ENCODE measurements at places on chromosomes 2 and 18. TPM values are rescaled to one million over a fixed set of nuclear protein-coding genes. Genes with fewer than 3 reads are reported as not detected.

DNA sequence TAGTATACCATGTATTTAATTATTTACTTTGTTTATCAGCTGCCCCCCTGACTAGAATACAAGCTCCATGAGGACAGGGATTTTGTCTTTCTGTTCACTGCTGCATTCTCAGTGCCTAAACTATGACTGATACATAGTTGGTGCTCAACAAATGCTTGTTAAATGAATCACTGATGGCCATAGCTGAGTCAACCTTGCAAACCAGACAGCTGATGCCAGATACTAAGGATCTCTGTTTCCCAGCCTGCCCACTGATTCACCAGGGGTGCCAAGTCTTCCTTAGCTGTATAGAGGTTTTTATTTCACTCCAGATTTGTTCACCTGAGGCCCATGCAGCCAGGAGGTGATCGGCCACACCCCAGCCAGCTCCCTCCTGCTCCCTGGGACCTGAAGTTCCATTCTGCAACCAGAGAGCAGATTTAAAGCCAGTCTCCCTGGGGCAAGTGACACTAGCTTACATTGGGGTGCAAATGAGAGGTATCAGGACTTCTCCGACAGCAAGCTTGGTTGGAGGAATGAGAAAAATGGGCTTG, 92.2 kb downstream of the C1QL2 start:
- no peak for DNase-seq
- no peaks in the 10 kb centered on the region for H3K27me3 ChIP-seq
- no peak overlapping the region for H3K4me3 ChIP-seq

GRCh38 chr2:237056287-237056875, 29.3 kb upstream of the COPS8 start:
- H3K4me1 ChIP-seq = peaks cover 3% of the 10 kb centered on the region
- H3K27ac ChIP-seq = no peak overlapping the region
- no peaks in the 10 kb centered on the region for H3K27me3 ChIP-seq
- H3K36me3 ChIP-seq = no peaks in the 10 kb centered on the region
- H3K4me3 ChIP-seq = no peak overlapping the region

- H3K27me3 ChIP-seq = peaks cover 25% of the 10 kb centered on the region
- DNase-seq = no peak
- H3K4me3 ChIP-seq = no peak overlapping the region
- peaks cover 18% of the 10 kb centered on the region for H3K4me1 ChIP-seq
Observed at GRCh38 chr18:59276047-59276446, 2.8 kb upstream of the RAX start.

DNA sequence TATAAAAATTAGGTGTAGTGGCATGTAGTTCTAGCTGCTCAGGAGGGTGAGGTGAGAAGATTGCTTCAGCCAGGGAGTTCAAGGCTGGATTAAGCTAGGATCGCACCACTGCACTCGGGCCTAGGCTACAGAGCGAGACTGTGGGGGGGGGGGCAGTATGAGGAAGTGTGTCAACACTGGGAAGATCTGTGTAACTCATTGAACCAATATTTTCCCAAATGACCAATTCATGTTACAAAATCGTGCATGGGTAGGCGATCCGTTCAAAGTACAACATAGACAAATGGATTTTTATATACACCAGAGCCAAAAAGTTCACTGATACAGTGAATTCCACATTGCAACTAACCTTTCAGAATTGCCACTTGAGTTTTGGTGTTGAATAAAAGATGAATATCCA, 8.1 kb downstream of the SMAD4 start:
- peaks cover 86% of the 10 kb centered on the region for H3K4me1 ChIP-seq
- H3K36me3 ChIP-seq = no peaks in the 10 kb centered on the region
- H3K4me3 ChIP-seq = no peak overlapping the region
- no peak for DNase-seq
- H3K27me3 ChIP-seq = no peaks in the 10 kb centered on the region
- no peak overlapping the region for H3K27ac ChIP-seq

GRCh38 chr2:238652771-238653157, 195.1 kb upstream of the TWIST2 start:
- H3K27ac ChIP-seq = no peak overlapping the region
- no peak for DNase-seq
- no peaks in the 10 kb centered on the region for H3K36me3 ChIP-seq
- H3K4me1 ChIP-seq = no peaks in the 10 kb centered on the region
- no peak overlapping the region for H3K4me3 ChIP-seq
- H3K27me3 ChIP-seq = no peaks in the 10 kb centered on the region

DNA sequence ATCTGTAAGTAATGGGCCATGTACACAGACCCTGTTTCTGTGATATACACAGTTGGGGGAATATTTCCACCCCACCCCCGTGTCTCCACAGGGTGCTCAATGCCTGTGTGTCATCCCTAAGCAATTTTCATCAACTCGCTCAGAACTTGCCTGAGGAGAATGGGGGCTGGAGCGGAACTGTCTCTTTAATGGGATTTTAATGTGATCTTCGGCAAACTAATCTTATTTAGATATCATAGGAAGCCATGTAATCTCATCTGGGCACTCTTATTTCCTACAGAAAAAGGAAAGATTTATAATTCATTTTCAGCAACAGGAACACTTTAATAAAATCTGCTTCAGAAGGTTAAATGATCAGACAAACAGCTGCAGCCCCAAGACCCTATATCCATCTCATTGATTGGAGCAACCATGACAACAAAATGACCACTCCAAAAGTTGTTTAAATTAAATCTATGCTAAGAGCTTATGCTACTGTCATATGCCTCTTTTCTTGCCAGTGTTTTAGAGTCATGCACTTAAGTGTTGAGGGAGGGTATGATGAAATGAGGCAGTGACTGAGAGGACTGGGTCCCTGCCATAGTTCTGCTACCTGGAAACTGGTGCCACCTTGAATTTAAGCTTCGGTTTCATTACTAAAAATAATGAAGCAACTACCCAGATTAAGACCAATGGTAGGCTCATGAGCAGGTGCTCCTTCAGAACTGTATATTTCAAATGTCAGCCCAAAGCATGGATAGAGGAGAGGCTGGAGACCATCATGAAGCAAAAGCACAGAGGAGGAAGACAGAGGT, 183.1 kb upstream of the DDX18 start:
- no peak overlapping the region for H3K4me3 ChIP-seq
- no peak overlapping the region for H3K27ac ChIP-seq
- no peaks in the 10 kb centered on the region for H3K4me1 ChIP-seq

GRCh38 chr18:79518683-79519128, 123.0 kb downstream of the NFATC1 start:
- no peak overlapping the region for H3K4me3 ChIP-seq
- peaks cover under 1% of the 10 kb centered on the region for H3K4me1 ChIP-seq
- DNase-seq = no peak
- no peak overlapping the region for H3K27ac ChIP-seq
- no peaks in the 10 kb centered on the region for H3K36me3 ChIP-seq

DNA sequence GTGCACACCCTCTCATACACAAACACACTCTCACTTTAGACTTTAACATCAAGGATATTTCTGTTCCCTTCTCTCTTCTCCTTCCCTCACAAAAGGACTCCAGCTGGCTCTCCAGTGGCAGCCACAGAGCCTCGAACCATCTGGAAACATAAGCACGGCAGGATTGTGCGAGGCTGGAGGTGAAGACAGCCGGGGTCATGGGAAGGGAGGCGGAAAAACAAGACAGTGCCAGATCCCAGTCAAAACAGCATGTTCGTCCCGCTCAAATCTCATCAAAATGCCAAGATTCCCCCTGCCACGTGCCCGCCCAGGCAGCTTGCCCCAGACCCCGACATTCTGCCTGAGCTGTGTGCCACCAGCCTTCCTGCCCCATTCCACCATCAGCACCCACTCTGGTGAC, 180.3 kb downstream of the ZBTB7C start:
- no peaks in the 10 kb centered on the region for H3K36me3 ChIP-seq
- no peaks in the 10 kb centered on the region for H3K27me3 ChIP-seq
- peaks cover 23% of the 10 kb centered on the region for H3K4me1 ChIP-seq
- DNase-seq = no peak

GRCh38 chr2:34143149-34143548, 544.0 kb upstream of the FAM98A start:
- H3K27ac ChIP-seq = no peak overlapping the region
- no peaks in the 10 kb centered on the region for H3K4me1 ChIP-seq
- H3K4me3 ChIP-seq = no peak overlapping the region
- DNase-seq = no peak
- H3K27me3 ChIP-seq = no peaks in the 10 kb centered on the region
- H3K36me3 ChIP-seq = no peaks in the 10 kb centered on the region

- no peak for DNase-seq
- no peaks in the 10 kb centered on the region for H3K4me1 ChIP-seq
- H3K36me3 ChIP-seq = no peaks in the 10 kb centered on the region
- no peaks in the 10 kb centered on the region for H3K27me3 ChIP-seq
Observed at GRCh38 chr2:11056614-11057013, 98.7 kb upstream of the SLC66A3 start.

GRCh38 chr2:157245846-157246764, 11.4 kb upstream of the GALNT5 start:
- H3K4me1 ChIP-seq = no peaks in the 10 kb centered on the region
- H3K36me3 ChIP-seq = no peaks in the 10 kb centered on the region
- no peaks in the 10 kb centered on the region for H3K27me3 ChIP-seq

- H3K4me3 ChIP-seq = no peak overlapping the region
- H3K27me3 ChIP-seq = no peaks in the 10 kb centered on the region
- DNase-seq = no peak
- no peak overlapping the region for H3K27ac ChIP-seq
- no peaks in the 10 kb centered on the region for H3K36me3 ChIP-seq
Observed at GRCh38 chr2:213227458-213227857, 56.8 kb upstream of the SPAG16 start.

- peaks cover 41% of the 10 kb centered on the region for H3K4me1 ChIP-seq
- H3K4me3 ChIP-seq = no peak overlapping the region
- H3K36me3 ChIP-seq = no peaks in the 10 kb centered on the region
- no peaks in the 10 kb centered on the region for H3K27me3 ChIP-seq
- H3K27ac ChIP-seq = no peak overlapping the region
- DNase-seq = no peak
Observed at GRCh38 chr18:48163738-48164115, 233.3 kb upstream of the SMAD2 start.

- H3K27me3 ChIP-seq = no peaks in the 10 kb centered on the region
- H3K27ac ChIP-seq = peak overlapping the region; percentile 60
- no peak overlapping the region for H3K4me3 ChIP-seq
- no peaks in the 10 kb centered on the region for H3K36me3 ChIP-seq
Observed at GRCh38 chr2:54471221-54471711, 15.1 kb downstream of the SPTBN1 start.

GRCh38 chr2:203654826-203655225, 51.6 kb upstream of the CD28 start:
- H3K4me1 ChIP-seq = peaks cover 31% of the 10 kb centered on the region
- H3K27ac ChIP-seq = no peak overlapping the region
- no peak for DNase-seq
- no peaks in the 10 kb centered on the region for H3K36me3 ChIP-seq
- H3K27me3 ChIP-seq = no peaks in the 10 kb centered on the region

DNA sequence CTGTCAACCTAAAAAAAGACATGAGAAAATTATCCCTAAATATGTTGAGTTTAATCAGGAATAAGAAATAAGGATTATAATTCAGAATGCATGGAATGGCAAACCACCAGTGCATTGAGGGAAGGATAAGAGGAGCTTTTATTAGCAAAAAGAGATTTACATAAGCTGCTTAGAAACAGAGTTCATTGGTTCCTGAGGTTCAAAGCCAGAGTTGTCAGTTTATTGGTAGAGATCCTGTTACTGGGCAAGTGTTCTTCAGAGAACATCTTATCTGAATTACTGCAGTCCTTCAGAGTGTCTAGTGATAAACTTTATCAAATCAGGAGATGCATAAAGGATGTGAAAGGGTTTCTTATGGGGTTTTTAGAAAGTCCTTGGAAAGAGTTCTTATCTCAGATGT, 76.0 kb upstream of the MEX3C start:
- H3K36me3 ChIP-seq = no peaks in the 10 kb centered on the region
- no peak for DNase-seq
- H3K4me1 ChIP-seq = no peaks in the 10 kb centered on the region
- H3K4me3 ChIP-seq = no peak overlapping the region
- no peaks in the 10 kb centered on the region for H3K27me3 ChIP-seq
- H3K27ac ChIP-seq = no peak overlapping the region

GRCh38 chr2:52659546-52659945, 1108.1 kb upstream of the CHAC2 start:
- H3K36me3 ChIP-seq = no peaks in the 10 kb centered on the region
- no peak for DNase-seq
- no peak overlapping the region for H3K27ac ChIP-seq
- H3K4me3 ChIP-seq = no peak overlapping the region

DNA sequence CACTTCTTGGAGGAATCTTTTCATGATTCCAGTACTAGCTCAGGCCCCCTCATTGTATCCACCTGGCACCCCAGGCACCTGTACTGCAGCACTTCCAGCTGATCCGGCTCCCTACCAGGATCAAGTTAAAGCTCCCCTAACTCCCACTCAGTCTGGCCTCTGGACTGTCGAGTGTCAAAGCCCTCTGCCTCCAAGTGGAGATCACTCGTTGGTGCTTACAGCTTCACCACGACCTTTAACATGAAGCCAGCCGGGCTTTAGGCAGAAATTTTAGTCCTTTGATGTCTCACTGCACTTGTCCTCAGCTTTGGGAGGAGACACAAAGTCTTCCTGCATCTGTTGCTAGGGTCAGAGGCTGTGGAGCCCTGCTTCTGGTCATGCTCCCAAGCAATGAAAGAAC, 197.7 kb downstream of the ALPK2 start:
- no peaks in the 10 kb centered on the region for H3K36me3 ChIP-seq
- no peaks in the 10 kb centered on the region for H3K4me1 ChIP-seq
- no peak overlapping the region for H3K4me3 ChIP-seq
- no peak for DNase-seq
- no peak overlapping the region for H3K27ac ChIP-seq
- H3K27me3 ChIP-seq = no peaks in the 10 kb centered on the region

- DNase-seq = no peak
- H3K4me3 ChIP-seq = no peak overlapping the region
- H3K27me3 ChIP-seq = no peaks in the 10 kb centered on the region
- no peaks in the 10 kb centered on the region for H3K36me3 ChIP-seq
- H3K4me1 ChIP-seq = no peaks in the 10 kb centered on the region
Observed at GRCh38 chr18:70688286-70688685, 399.4 kb downstream of the SOCS6 start.

GRCh38 chr2:238505119-238505891, 78.6 kb downstream of the ASB1 start:
- H3K27ac ChIP-seq = no peak overlapping the region
- no peaks in the 10 kb centered on the region for H3K36me3 ChIP-seq
- no peak for DNase-seq
- H3K4me3 ChIP-seq = no peak overlapping the region

Gene SERPINB12
- not detected for total RNA-seq

Gene PDCD1
- not detected for total RNA-seq

Gene RAX
- total RNA-seq = not detected

Gene PSTPIP2
- total RNA-seq = 10.2 TPM

Gene TEX44
- not detected for total RNA-seq

Gene SLC23A3
- 3.3 TPM for total RNA-seq

Data from upper lobe of left lung (tissue), 6 donors.